ENCODE measurements at places on chromosomes 6 and 20. TPM values are rescaled to one million over a fixed set of nuclear protein-coding genes. Genes with fewer than 3 reads are reported as not detected.

The CST1 gene
- not detected for total RNA-seq

The AURKA gene
- total RNA-seq, result 52.4 TPM

The CST2 gene
- not detected for total RNA-seq

The RIN2 gene
- total RNA-seq, result 0.25 TPM

The THBS2 gene
- total RNA-seq, result not detected

The BAG2 gene
- 7.3 TPM for total RNA-seq

The PSMA7 gene
- total RNA-seq, result 219 TPM

The UBE2C gene
- total RNA-seq, result 154 TPM

The SLC44A4 gene
- total RNA-seq, result not detected

The LY6G6F gene
- total RNA-seq, result not detected

The B3GAT2 gene
- not detected for total RNA-seq

The GRIK2 gene
- 0.14 TPM for total RNA-seq

The C6orf15 gene
- not detected for total RNA-seq

The ANGPT4 gene
- not detected for total RNA-seq

The TINAG gene
- total RNA-seq, result not detected

The OR2J3 gene
- not detected for total RNA-seq

The HAO1 gene
- not detected for total RNA-seq

The WFDC12 gene
- total RNA-seq, result not detected

The BIRC7 gene
- total RNA-seq, result not detected

The RNF144B gene
- 3.6 TPM for total RNA-seq

The SCAF8 gene
- total RNA-seq, result 46.4 TPM

The PLEKHG1 gene
- total RNA-seq, result 3.8 TPM

The MYLK2 gene
- 0.31 TPM for total RNA-seq

The TMEM74B gene
- total RNA-seq, result 4.0 TPM

The EYA4 gene
- not detected for total RNA-seq

The EDN1 gene
- not detected for total RNA-seq

The CALHM4 gene
- total RNA-seq, result not detected

The CST5 gene
- not detected for total RNA-seq

The RPS21 gene
- 2,045 TPM for total RNA-seq

The LAMA2 gene
- not detected for total RNA-seq

Data from activated naive CD8-positive, alpha-beta T cell treated with anti-CD3 and anti-CD28 coated beads, Interleukin-2, amount 10 ng/mL, durations not matched to agents 7 days and 5 days (primary cell).